Activated CD4-positive, CD25-positive, alpha-beta regulatory T cell treated with anti-CD3 and anti-CD28 coated beads, Interleukin-2, amount 50 U/mL, for 16 hours (primary cell): ENCODE measurements at places on chromosomes 5 and 9.

DNA sequence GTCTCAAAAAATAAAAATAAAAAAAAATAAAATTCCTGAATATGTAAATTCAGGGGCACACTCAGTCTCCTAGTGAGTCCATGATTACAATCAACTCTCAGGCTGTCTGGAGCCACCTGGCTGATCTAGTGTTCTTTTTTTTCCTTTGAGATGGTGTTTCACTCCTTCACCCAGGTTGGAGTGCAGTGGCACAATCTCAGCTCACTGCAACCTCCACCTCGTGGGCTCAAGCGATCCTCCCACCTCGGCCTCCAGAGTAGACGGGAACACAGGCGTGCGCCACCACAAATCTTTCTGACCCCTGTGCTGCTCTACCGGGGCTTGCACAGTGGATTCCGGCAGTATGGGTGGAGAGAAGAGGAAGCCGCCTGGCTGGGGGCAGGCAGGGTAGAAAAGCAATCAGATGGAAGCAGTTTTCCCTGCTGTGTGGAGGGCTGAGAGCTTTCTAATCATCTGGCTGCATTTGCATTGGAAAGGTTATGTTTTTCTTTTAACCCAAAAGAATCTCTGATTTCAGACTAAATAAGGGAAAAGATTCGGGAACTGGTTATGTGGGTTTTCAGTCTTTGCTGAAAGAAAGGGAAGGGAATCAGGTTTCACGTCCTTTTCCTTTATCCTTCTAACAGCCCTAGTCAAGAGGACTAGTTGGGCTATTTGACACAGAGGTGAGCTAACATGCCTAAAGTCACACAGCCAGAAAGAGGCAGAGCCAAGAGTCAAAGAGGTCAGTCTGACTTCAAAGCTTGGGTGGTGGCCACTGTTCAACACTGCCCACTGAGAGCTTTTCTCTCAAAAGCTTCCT, 26.3 kb upstream of the CORO2A start:
- no peak for DNase-seq

GRCh38 chr9:14353222-14354056, 39.5 kb upstream of the NFIB start:
- peak; percentile 43 for DNase-seq

DNA sequence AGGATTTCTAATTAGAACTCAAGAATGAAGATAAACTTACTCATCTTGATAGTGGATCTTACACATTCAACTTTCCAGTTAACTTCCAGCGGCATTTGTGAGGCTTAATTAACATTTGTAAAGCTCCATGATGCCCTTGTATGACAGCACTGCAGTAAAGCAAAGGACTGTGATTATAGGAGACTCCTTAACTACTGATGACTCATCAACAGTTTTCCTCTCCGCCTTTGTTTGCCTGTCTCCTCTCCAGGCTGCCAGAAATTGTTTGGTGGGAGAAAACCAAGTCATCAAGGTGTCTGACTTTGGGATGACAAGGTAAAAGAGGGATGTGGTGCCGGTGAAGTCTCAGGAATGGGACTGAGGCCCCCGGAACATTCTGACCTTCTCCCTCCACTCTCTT, 20.4 kb upstream of the CYFIP2 start:
- DNase-seq: no peak

- DNase-seq: no peak
Measured at GRCh38 chr5:145543968-145544367, 291.2 kb downstream of the PRELID2 start.

- no peak for DNase-seq
Measured at GRCh38 chr9:135087489-135087792, at the start of gene OLFM1. Gene OLFM1, plus strand, starts transcription at chr9:135087668. Its CDS starts 322 bp downstream, at chr9:135087990.

DNA sequence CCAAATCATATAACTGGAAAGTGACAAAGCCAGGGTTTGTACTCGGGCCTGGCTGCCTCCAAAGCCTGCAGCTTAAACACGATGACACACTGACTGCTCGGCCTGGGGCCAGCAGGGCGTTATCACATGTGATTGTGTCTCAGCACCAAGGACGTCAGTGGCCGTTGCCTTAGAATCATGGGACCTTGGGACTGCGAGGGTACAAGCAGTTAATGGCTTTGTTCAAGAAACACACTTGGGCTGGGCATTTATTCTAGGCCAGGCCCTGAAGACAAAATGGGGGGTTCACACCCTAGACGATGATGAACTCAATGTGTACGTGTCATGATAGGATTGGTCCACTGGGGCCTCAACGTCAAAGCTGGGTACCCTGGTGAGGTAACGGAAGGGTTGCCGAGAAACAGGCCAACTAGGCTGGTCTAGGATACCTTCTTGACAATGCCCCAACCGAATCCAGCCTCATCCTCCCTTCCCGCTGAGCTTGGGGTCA, 13.0 kb downstream of the SH3PXD2B start:
- DNase-seq: no peak

- DNase-seq: no peak
Measured at GRCh38 chr9:106964329-106964728, 101.4 kb downstream of the ZNF462 start.

DNA sequence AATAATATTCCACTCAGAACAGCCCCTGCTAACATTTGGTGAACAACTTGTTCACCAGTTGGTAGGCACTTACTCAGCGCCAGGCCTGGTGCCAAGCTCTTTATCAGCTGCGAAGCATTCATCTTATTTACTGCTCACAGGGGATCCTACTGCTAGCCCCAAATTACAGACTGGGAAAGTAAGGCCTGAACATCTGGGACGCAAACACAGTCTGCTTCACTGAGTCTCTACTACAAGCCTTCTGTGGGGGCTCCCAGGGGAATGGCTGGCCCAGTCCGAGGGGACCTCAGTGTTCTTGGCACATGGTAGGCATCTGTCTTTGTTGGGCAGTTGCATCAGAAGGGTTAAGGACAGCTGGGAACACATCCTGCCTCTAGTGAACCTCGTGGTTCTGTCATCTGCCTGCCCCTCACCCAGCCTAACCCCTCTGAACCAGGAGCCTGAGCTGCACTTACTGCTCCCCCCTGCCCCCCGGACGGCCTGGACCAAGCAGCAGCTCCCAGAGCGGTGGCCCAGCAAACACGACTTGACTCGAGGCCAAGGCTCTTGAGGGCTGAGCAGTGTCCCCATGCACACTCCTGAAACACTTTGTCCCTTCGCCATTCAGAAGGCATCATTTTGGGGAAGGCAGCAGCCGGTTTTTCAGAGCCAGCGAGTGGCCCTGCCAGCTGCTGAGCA, at the start of gene PHYHD1:
Gene PHYHD1 (plus strand): TSS at position 602 of the 678 bp plus-strand sequence. CDS start 1,342 bp downstream, outside the sequence.
- no peak for DNase-seq

DNA sequence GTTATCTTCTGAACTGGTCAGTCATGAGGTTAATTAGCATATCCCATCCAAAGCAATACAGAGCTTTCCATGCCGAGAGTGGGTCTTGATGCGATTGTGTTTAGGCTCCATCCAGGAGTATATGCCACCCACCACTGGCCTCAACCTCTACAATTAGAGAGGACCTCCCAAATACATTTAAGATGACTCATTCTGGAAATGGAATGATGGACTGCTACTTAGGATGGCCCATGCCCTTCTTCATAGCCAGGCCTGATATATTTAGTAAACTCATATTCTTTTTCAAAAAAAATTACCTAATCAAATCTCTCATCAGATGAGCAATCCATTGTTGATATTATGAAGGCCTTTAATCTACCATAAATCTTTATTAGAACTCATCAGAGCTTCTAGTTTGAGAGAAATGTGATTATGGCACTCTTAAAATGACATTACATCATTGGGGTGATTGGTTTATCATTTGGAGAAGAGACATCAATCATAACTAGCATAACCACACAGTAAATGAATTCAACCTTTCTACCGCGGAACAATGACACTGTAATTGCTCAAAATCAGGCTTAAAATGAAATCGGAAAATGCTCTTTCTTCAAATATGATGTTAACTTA, 414.2 kb upstream of the WWC1 start:
- no peak for DNase-seq

- no peak for DNase-seq
Measured at GRCh38 chr9:95343725-95344287, 26.3 kb upstream of the FANCC start.

GRCh38 chr5:163846512-163846911, 341.1 kb downstream of the MAT2B start:
- DNase-seq: no peak

DNA sequence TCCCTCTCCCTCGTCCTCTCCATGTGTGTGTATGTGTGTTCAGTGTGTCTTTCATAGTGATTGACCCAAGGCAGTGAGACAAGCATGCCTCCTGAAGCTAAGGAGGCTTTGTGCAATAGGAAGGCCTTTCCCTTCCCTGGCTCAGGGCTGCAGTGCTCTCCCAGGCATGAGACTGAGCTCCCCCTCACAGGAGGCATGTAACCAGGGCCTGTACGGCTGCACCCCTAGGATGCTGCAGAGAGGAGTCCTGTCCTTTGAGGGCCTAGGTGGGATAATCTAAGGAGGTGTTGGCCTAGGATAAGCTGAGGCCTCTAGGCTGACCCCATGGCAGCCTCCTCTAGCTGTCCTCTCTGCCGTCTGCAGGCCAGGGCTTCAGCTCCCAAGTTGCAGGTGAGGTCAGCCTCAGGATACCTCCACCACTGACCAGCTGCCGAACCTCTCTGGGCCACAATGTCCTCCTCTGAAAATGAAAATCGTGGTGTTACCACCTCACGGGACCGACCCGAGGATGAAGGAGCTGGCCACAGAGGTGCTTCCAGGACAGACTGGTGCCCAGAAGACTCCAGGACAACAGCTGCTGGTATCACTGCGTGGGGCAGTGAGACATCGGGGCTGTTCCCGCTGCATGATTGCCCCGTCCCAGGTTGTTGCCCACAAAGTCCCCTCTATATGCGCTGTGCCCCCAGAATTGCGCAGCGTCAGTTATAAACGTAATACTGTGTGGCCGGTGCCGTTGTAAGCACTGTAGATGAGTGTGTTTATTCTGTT, 129.6 kb downstream of the BARX1 start:
- DNase-seq: no peak

DNA sequence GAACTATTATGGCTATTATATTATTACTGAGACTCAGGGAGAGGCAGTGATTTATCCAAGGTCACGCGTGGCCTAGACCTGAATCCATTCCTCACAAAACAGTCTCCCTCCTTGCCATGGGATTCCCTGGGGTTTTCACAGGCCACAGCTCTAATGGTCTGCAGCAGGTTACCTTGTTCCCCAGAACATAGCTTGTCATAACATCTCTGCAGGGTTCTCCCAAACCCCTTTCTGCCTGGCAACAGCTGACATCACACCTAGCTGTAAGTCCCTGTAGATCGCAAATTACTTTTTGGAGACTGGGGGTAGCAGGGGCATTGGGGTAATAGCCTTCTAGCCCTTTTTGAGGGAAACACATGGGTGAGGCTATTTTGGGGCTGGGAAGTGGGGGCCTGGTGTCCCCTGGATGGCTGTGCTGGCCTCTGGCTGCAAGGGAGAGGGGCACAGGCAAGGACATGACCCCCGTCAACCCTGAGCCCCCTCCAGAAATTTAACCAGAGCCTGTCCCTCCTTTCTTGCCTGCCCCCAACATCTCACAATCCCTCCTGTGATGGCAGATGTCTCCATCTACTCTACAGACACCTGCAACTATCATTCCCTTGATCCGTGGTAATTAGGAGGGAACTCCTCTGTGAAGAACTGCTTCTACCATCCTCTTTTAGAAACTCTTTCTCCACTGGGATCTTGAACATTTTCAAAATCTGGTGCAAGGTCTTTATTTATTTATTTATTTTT, 1.3 kb downstream of the CD74 start:
- DNase-seq: peak; percentile 31
